PC-9 (cell line): ENCODE measurements at places on chromosomes 7 and 10.

GRCh38 chr7:132941905-132942304 lies 140.0 kb downstream of the CHCHD3 start:
- DNase-seq = no peak

- peak; percentile 49 for DNase-seq
Measured at GRCh38 chr10:97648562-97649404, 8.3 kb downstream of the PI4K2A start.

GRCh38 chr7:100863406-100863950 lies 3.7 kb upstream of the TRIP6 start:
- no peak for DNase-seq

DNA sequence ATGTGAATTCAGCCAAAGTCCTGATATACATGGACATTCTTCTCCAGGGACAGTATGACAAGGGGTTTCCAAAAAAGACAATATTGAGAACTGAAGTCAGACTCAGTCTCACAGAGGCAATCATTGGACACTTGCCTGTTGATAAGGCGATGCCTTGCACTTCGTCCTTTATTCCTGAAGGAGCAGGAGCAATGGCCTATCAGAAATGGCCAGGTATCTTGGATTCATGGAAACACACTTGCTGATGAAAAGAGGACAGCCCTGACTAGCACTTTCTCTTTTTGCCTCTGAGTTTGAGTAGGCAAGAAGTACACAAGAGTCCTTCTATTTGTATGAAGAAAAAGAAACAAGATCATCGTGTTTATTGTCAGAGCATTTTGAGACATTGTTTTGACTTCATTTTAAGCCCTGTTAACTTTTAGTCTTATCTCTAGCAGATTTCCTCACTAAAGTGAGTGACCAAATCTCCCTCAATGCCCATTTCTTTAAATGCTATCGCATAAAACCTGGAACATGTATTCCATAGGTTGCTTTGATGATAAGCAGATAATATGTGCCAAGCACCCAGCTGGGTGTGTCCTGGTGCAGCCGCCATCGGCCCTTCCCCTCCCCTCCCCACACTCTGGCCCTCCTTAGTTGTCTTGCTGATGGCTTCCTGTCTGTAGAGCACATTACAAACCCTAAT lies 26.6 kb downstream of the ST8SIA6 start:
- no peak for DNase-seq

DNA sequence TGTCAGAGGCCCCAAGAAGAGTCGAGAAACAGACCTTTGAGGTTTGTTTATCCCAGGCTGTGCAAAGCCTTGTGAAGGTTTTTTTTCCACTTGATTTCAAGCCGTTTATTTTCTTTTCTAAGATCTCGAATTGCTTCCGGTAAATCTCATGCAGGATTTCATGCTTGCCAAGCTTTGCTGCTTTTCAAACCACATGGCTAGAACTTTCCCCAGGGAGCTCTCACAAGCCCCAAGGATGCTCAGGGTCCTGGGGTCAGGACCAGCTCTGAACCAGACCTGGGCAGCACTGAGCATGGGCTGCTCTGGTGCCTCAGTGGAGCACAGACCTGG lies 48.0 kb upstream of the AQP1 start:
- no peak for DNase-seq

DNA sequence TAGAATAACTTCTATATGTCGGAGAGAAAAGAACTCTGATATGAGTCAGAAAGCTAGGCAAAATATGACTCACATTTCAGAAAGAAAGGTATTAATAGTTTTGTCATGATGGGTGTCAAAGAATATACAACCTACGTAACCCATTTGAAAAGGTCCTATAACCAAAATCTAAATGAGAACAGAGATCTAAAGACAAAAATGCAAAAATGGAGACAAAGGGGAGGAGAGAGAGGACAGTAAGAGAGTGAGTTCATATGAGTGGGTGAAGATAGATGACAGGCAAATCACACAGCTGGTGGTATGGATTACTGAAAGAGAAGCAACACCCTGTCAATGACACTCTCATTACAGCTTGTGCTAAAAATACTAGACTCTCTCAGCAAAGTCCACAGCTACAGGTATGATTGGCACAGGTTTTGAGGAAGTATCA lies 25.6 kb downstream of the ANKMY2 start:
- DNase-seq = no peak

DNA sequence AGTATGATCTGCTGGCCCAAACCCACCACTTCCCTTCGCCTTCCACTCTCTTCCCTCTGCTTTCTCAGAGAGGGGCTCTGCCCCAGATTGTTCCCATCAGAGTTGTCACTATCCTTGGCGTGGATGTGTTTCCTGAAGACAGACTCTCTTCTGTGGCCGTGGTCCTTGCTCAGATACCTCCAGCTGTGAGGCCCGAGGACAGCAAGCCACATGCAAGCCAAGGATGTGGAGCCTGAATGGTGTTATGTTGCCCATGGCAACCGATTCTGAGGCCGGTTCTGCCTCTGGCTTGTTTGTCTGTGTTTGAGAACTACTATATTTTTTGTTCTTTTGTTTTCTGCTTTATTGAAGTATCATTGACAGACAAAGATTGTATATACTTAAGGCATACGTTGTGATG lies 247.4 kb upstream of the PODXL start:
- no peak for DNase-seq

- DNase-seq = no peak
Measured at GRCh38 chr7:86949779-86950260, 109.6 kb downstream of the ELAPOR2 start.

DNA sequence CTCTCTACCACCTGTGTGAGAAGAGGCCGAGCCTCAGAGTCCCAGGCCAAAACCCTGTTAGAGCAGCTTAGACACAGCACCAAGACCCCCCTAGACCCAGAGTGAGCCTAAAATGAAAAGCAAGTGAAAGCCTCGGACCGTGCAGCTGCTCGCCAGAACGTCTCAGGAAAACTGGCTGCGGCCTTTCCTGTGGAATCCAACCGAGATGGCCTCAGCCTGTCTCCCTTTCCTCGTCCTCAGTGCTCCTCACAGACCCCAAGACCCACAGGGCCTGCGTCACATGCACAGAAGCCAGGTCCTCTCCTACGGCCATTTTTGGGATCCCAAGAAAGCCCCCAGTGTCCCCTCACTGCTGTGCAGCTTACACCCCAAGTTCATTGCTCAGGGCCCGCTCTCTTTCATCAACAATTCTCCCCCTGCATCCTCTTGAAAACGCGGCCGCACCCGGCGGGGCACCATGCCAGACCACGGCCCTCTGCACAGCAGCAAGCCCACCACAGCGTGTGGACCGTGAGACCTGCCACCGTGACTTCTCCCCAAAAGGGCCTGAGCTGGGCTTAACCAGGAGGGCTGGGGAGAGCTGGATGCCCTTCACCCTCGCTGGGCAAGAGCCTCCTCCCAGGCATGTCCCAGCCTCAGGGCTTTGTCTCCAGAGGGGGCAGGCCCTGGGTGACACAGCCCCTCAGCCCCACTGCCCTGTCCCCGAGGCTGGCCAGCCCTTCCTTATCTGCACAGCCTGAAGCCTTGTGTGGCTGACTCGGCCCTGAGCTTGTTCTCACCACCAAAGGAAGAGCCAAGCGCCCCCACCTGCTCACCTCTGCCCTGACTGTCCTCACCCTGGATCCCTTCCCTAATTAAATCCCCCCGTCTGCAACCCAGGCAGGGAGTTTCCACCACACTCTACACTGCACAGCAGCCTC lies 142.9 kb downstream of the PTPRN2 start:
- no peak for DNase-seq

- no peak for DNase-seq
Measured at GRCh38 chr10:50299948-50300669, 48.8 kb upstream of the ASAH2 start.

DNA sequence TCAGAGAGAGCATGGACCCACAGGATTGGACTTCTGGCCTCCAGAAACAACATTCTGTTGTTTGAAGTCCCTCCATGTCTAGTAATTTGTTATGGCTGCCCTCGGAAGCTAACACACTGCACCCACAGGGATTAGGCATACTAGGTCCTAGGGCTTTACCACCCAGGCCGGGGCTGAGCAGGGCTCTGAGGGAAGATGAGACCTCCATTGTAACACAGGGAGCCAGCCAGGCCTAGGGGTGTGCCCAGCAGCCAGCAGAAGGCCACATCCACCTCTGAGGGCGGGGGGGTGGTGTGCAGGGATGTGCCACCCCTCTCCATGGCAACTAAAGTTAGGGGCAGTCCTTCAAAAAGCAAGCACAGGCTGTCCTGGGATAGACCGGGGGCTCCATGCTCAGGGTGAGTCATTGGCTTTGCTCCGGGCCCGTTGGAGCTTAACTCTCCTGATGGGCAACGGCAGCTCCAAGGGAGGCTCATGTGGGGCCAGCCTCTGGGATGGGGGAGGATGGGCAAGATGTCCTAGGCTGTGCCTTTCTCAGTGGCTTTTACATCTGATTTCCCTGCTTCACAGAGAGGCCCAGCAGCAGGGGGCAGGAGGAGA lies 96.6 kb upstream of the GPR26 start:
- no peak for DNase-seq

- no peak for DNase-seq
Measured at GRCh38 chr10:130834170-130834569, 477.4 kb downstream of the TCERG1L start.
